Endothelial cell of umbilical vein (primary cell): ENCODE measurements at places on chromosomes 1 and 21. TPM values are rescaled to one million over a fixed set of nuclear protein-coding genes. Genes with fewer than 3 reads are reported as not detected.

Gene PAQR6
- polyA plus RNA-seq: 1.3 and 1.6 TPM in 2 replicates

Gene LINGO4
- polyA plus RNA-seq: not detected in 2 replicates

Gene SARS1
- 87.8 and 110 TPM in 2 replicates for polyA plus RNA-seq

Gene HES3
- not detected in 2 replicates for polyA plus RNA-seq

Gene ACOT11
- polyA plus RNA-seq: 4.5 and 5.5 TPM in 2 replicates

Gene CLEC20A
- polyA plus RNA-seq: not detected in 2 replicates

Gene TRIM58
- not detected in 2 replicates for polyA plus RNA-seq

Gene AIRE
- polyA plus RNA-seq: 0.04 and 0.05 TPM in 2 replicates

Gene KRTAP19-3
- not detected in 2 replicates for polyA plus RNA-seq

Gene FRRS1
- 1.1 TPM in 2 replicates for polyA plus RNA-seq

Gene PTPRF
- 217 and 267 TPM in 2 replicates for polyA plus RNA-seq

Gene CAPZA1
- polyA plus RNA-seq: 60.8 and 77.1 TPM in 2 replicates

Gene IL23R
- polyA plus RNA-seq: not detected in 2 replicates

DNA sequence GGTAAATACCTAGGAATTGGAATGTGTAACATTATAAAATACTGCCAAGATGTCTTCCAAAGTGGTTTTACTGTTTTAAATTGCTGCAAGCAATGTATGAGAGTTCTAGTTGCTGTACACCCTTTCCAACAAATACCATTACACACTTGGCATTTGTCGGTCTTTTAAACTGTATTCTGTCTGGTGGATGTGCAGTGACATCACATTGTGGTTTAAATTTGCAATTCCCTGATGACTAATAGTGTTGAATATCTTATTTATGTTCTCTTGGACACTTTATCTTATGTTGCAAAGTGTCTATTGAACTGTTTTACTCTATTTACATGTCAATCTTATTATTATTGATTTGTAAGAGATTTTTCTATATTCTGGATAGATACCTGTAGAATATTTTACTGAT lies 561.2 kb upstream of the B3GALT2 start:
- H3K27me3 ChIP-seq: no peaks in the 10 kb centered on the region
- H3K27ac ChIP-seq: no peak overlapping the region
- H3K36me3 ChIP-seq: no peaks in the 10 kb centered on the region
- no peak for DNase-seq

GRCh38 chr1:231332761-231333160 lies 4.9 kb downstream of the EXOC8 start:
- H3K4me1 ChIP-seq: peaks cover 37% of the 10 kb centered on the region
- no peak for DNase-seq
- no peaks in the 10 kb centered on the region for H3K27me3 ChIP-seq
- no peak overlapping the region for H3K4me3 ChIP-seq
- no peaks in the 10 kb centered on the region for H3K36me3 ChIP-seq

GRCh38 chr21:31363720-31364119 lies 19.7 kb upstream of the TIAM1 start:
- H3K4me1 ChIP-seq: no peaks in the 10 kb centered on the region
- H3K36me3 ChIP-seq: no peaks in the 10 kb centered on the region
- no peak for DNase-seq
- no peak overlapping the region for H3K4me3 ChIP-seq
- no peak overlapping the region for H3K27ac ChIP-seq

GRCh38 chr1:200895443-200895789 lies 716 bp downstream of the INAVA start:
- H3K27ac ChIP-seq: no peak overlapping the region
- H3K4me1 ChIP-seq: no peaks in the 10 kb centered on the region
- H3K4me3 ChIP-seq: no peak overlapping the region
- H3K36me3 ChIP-seq: no peaks in the 10 kb centered on the region
- DNase-seq: no peak

- H3K4me3 ChIP-seq: no peak overlapping the region
- no peak overlapping the region for H3K27ac ChIP-seq
- H3K36me3 ChIP-seq: no peaks in the 10 kb centered on the region
- no peaks in the 10 kb centered on the region for H3K4me1 ChIP-seq
- H3K27me3 ChIP-seq: peaks cover 24% of the 10 kb centered on the region
These were observed 22.0 kb upstream of the KCNC4 start for GRCh38 chr1:110188035-110188618.

DNA sequence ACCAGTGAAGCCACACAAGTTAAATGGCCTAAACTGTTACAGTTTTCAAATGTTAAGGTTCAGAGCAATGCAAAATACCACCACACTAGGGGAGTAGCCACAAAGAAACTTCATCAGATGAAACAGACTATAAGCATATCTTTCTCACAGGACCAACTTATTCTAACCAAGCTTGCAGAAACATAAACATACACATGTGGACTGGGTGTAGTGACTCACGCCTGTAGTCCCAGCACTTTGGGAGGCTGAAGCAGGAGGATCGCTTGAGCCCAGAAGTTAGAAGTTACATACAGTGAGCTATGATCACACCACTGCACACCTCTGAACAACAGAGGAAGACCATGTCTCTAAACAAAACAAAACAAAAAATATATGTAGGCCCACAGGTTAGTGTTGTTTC lies 17.3 kb downstream of the WDR47 start:
- H3K4me1 ChIP-seq: no peaks in the 10 kb centered on the region
- H3K27me3 ChIP-seq: no peaks in the 10 kb centered on the region
- DNase-seq: no peak
- no peak overlapping the region for H3K27ac ChIP-seq
- no peak overlapping the region for H3K4me3 ChIP-seq

- no peaks in the 10 kb centered on the region for H3K36me3 ChIP-seq
- H3K27me3 ChIP-seq: no peaks in the 10 kb centered on the region
- no peak overlapping the region for H3K27ac ChIP-seq
- DNase-seq: no peak
- no peaks in the 10 kb centered on the region for H3K4me1 ChIP-seq
- H3K4me3 ChIP-seq: no peak overlapping the region
These were observed 73.5 kb upstream of the TMPRSS15 start for GRCh38 chr21:18477043-18477442.

GRCh38 chr1:75765697-75766355 lies 20.2 kb upstream of the RABGGTB start:
- H3K27me3 ChIP-seq: no peaks in the 10 kb centered on the region
- H3K27ac ChIP-seq: peak overlapping the region; percentile 86
- H3K4me1 ChIP-seq: peaks cover 14% of the 10 kb centered on the region

DNA sequence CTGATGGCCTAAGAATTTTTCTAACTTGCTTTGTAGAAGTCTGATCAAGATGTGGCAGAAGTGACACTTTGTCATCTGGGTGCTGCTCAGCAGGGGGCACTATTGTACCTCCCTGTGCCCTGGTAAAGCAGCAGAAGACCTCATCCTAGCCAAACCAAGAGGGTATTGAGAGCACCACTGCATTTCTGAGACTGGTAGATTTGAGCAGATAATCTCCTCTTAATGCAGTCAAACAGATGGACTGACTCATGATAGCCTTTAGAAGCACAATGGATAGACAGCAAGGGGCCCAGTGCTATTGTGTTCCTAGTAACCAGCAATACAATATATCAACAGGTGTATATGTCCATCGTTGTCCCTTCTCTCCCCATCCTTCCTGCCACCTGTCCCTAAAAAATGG lies 5.7 kb downstream of the TPM3 start:
- no peak overlapping the region for H3K4me3 ChIP-seq
- peaks cover 3% of the 10 kb centered on the region for H3K27me3 ChIP-seq
- H3K36me3 ChIP-seq: no peaks in the 10 kb centered on the region
- H3K27ac ChIP-seq: no peak overlapping the region
- peaks cover 17% of the 10 kb centered on the region for H3K4me1 ChIP-seq
- peak; percentile 85 for DNase-seq

DNA sequence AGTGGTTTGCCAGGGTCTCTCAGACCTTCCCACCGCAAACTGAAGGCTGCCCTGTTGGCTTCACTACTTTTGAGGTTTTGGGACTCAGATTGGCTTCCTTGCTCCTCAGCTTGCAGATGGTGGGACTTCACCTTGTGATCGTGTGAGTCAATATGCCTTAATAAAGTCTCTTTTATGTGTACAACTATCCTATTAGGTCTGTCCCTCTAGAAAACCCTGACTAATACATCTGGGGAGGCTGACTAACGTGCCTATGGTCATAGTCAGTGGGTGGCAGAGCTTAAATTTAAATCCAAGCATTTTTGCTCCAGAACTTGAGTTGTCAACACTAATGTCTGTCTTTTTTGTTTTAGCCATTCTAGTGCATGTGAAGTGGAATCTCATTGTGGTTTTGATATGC lies 76.5 kb upstream of the CHODL start:
- no peaks in the 10 kb centered on the region for H3K27me3 ChIP-seq
- H3K36me3 ChIP-seq: no peaks in the 10 kb centered on the region
- H3K27ac ChIP-seq: no peak overlapping the region
- H3K4me1 ChIP-seq: peaks cover 14% of the 10 kb centered on the region
- no peak overlapping the region for H3K4me3 ChIP-seq

DNA sequence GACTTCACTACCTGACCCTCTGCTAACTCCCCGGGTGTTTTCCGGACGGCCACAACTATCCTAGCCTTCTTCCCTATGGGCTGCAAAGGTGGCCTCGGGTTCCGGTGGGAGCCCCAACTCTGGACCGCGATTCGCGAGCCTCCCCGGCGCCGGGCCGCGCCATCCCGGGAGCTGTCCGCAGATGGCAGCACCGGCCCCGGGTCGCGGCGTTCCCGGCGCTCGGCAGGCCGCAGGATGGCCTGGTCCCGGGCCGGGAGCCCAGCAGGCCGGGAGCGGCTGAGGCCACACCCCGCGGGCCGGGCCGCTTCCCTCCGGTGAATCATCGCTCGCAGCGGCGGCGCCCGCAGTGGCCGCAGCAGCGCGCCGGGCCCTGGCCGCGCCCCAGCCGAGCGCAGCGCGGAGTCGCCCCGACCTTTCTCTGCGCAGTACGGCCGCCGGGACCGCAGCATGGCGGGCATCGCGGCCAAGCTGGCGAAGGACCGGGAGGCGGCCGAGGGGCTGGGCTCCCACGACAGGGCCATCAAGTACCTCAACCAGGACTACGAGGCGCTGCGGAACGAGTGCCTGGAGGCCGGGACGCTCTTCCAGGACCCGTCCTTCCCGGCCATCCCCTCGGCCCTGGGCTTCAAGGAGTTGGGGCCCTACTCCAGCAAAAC lies at the start of gene CAPN2:
Gene CAPN2 (plus strand): TSS at position 346 of the 656 bp plus-strand sequence. CDS start 102 bp downstream, at position 448.
- peak within 1 kb of the TSS; percentile 84 for H3K27ac ChIP-seq
- H3K27me3 ChIP-seq: no peaks in the 10 kb centered on the region
- peaks cover 66% of the 10 kb centered on the region for H3K4me1 ChIP-seq
- H3K4me3 ChIP-seq: peak within 1 kb of the TSS; percentile 97
- no peaks in the 10 kb centered on the region for H3K36me3 ChIP-seq
- DNase-seq: peak; percentile 83

- H3K27ac ChIP-seq: no peak overlapping the region
- no peak for DNase-seq
- H3K36me3 ChIP-seq: no peaks in the 10 kb centered on the region
- no peaks in the 10 kb centered on the region for H3K4me1 ChIP-seq
- H3K27me3 ChIP-seq: no peaks in the 10 kb centered on the region
- no peak overlapping the region for H3K4me3 ChIP-seq
These were observed 68.4 kb downstream of the SCCPDH start for GRCh38 chr1:246792603-246793002.

GRCh38 chr21:28871388-28872010 lies 121.2 kb downstream of the LTN1 start:
- no peak overlapping the region for H3K27ac ChIP-seq
- no peak overlapping the region for H3K4me3 ChIP-seq
- H3K4me1 ChIP-seq: no peaks in the 10 kb centered on the region
- peaks cover 3% of the 10 kb centered on the region for H3K36me3 ChIP-seq

DNA sequence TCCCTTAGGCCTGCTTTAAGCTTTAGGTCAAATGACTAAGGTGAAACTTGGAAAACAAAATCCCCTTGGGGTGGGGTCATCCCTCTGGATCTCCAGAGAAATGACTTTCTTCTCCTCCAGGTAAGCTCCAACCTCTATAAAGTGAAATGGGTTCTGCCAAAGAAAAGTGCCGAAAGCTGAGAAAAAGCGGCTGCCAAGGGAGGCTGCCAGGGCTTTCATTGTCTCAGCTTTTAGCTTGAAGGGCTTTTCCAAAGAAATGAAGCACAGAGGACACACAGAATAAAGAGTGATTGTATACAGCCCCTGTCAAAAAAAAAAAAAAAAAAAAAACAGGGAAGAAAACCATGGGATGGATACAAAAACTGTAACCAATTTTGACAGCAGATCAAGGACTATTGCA lies 126.9 kb downstream of the TGFBR3 start:
- no peak overlapping the region for H3K4me3 ChIP-seq
- no peak for DNase-seq
- no peak overlapping the region for H3K27ac ChIP-seq

DNA sequence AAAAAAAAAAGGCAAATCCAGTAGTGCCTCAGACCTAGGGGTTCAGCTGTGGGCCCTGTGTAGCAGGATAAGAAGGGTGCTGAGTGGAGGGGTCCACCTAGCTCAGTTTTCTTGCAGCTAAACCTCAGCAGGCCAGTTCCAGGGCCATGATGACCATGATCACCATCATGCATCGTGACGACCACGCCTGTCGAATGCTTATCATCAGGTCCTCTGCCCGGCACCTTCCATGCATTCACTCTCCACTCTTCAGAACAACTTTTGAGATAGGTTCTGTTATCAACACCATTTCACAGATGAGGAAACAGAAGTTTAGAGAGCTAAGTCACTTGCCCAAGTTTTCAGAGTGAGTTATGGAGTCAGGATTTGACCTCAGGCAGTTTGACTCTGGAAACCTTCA lies 54.9 kb downstream of the ACBD3 start:
- H3K27me3 ChIP-seq: peaks cover 5% of the 10 kb centered on the region
- peaks cover 3% of the 10 kb centered on the region for H3K4me1 ChIP-seq
- H3K4me3 ChIP-seq: no peak overlapping the region

- H3K4me3 ChIP-seq: no peak overlapping the region
- DNase-seq: no peak
- H3K36me3 ChIP-seq: no peaks in the 10 kb centered on the region
- no peaks in the 10 kb centered on the region for H3K4me1 ChIP-seq
These were observed 532.3 kb upstream of the USP24 start for GRCh38 chr1:55747408-55747841.
